ENCODE measurements at places on chromosomes 4 and X.
A peak's percentile ranks its signal among the peaks of the same experiment; 100 is the strongest.

- peak; percentile 86 for DNase-seq
Observed at GRCh38 chrX:132022967-132023895, at the start of gene STK26. STK26 (plus strand) TSS chrX:132023302; CDS start chrX:132023618, 316 bp downstream.

- no peak for DNase-seq
Observed at GRCh38 chrX:18297251-18297650, 57.2 kb downstream of the SCML2 start.

- no peak for DNase-seq
Observed at GRCh38 chrX:27924261-27924660, 57.0 kb downstream of the DCAF8L1 start.

DNA sequence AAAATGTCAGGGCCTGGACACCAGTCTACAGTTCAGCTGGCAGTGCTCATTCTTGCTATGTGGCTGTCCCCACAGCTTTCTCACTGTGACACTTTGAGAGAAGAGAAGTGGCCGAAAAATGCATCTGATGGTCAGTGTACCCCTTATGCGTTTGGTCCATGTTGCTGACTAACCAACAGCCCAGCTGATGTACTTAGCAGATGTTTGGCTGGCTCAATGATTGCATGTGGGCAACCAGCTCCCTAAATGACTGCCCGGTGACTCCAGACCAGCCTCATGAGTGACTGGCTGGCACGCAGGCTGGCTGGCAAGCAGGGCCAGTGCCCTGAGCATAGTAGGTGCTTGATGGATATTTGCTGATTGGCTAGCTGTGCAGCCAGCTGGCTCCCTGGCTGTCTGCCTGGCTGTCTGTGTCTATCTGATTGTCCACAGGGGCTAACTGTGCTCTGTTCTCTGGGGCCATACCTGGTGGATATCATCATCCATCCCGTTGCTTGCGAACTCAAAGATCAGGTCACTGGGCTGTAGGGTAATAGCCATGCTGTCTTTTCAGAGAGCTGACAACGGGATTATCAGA is 29.4 kb downstream of the ELF4 start:
- DNase-seq: no peak

- no peak for DNase-seq
Observed at GRCh38 chr4:77146186-77147078, 10.6 kb upstream of the CCNG2 start.

DNA sequence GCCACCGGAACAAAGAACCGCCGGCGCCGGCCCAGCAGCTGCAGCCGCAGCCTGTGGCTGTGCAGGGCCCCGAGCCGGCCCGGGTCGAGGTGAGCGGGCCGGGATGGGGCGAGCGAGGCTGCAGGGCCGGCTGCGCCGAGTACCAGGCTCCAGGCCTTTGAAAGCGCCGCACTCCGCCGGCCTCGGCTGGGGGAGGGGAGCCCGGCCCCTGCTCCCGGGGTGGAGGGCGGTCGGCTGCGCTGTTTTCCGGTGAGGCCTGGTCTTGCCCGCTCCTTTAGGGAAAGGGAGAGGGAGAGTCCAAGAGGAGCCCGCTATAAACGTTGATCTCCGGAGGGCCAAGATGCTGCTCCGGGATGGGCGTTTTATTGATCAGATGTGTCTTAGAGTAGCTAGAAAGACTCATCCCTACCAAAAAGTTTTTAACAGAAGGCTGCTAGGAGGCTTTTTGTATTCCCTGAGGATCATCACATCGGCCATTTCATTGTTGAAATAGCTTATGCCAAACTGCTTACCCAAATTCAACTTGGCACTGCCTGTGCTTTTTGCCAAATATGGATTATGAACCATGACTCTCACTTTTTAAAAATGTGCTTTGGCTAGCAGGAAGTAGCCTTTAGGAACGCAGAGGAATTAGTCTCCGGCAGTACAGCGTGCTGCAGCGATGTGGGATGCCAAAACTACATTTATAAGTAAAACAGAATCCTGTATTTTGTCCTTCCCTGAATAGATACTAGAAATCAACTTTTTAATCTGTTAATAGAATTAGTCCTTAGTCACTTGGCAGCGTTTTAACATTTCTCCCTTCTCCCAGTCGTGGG is 760 bp downstream of the TMEM165 start:
- DNase-seq: peak; percentile 26

DNA sequence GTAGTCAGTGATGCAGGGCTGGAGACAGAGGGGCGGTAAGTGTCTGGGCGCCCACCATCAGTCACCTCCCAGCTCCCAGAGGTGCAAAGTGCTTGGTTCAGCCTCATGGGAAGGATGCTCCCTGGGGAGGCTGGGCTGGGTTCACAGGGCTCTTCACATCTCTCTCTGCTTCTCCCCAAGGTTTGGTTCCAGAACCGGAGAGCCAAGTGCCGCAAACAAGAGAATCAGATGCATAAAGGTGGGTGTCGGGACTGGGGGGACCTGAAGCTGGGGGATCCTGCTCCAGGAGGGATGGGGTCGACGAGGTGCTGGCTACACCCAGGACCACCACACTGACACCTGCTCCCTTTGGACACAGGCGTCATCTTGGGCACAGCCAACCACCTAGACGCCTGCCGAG is 10.1 kb downstream of the SHOX start:
- no peak for DNase-seq

DNA sequence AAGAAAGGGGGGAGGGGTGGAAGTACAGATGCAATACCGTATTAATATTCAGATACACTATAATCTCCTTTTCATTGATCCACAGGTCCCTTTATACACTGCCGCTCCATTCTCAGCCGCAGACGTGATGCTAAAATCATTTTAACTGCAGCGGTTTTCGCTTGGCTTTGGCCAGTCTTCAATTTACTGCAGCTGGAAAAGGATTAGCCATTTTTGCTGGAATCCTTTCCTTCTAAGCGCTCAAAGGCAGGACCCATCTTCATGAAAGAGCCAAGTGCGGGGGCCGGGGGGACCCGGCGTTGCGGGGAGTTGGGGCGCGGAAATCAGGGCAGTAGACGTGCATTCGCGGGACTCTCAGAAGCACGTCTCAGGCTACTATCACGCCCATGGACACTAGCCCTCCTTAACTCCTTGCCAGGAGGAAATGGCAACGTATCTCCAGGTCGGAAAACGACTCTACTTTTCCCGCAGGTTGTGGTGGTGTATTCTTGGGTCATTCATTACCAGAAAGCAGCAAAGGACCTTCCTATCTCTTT is 1.7 kb upstream of the PCDH10 start:
- DNase-seq: no peak

- DNase-seq: no peak
Observed at GRCh38 chr4:797066-797465, 28.9 kb downstream of the CPLX1 start.

- no peak for DNase-seq
Observed at GRCh38 chr4:113060853-113061252, 11.4 kb downstream of the ANK2 start.

DNA sequence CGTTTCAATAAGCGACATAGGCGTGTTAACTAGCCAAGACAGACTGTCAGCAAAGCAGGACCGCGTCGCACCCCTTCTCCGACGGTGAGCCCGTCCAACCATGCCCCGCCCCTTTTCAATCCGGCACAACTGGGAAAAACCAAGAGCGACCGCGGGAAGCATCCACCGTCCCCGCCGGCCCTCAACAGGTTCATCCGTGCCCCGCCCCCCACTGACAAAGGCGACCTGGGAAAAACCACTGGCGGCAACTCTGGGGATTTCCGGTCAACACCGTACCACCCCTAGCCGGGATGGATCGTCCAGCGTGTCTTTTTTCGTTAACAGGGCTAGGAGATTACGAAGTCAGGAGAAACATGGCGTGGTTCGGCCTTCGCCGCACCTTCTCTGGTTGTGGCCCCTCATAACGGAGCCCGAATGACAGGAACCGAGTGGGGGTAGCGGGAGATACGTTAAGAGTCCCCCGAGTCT is 377 bp downstream of the TIMM17B start:
- peak; percentile 55 for DNase-seq

DNA sequence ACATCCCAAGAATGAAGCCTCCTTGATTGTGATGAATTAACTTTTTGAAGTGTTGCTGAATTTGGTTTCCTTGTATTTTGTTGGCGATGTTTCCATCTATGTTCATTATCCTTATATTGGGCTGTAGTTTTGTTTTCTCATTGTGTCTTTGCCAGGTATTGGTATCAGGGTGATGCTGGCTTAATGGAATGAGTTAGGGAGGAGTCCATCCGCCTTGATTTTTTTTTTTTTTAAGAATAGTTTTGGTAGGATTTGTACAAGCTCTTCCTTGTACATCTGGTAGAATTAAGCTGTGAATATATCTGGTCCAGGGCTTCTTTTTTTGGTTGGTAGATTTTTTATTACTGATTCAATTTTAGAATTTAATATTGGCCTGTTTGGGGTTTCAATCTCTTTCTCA is 166.1 kb upstream of the WDFY3 start:
- no peak for DNase-seq

- DNase-seq: peak; percentile 50
Observed at GRCh38 chrX:70452143-70452733, 7.6 kb downstream of the DLG3 start.

DNA sequence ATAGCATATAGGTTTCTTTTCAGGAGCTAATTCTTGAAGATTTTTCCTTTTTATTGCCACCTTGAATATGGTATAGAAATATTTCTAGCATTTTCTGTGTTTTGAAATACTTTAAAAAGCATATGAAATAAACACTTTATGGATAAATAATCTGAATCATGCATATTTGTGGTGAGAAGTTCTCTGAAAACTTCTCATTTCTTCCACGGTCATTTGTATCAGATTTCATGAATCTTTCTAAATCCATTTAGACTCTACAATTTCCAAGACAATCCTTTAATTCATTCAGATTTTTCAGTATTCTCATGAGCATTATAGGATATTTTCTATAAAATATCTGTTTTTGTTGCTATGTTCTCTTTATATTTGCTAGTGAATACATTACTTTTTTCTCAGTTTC is 16.2 kb upstream of the CA5B start:
- DNase-seq: no peak

DNA sequence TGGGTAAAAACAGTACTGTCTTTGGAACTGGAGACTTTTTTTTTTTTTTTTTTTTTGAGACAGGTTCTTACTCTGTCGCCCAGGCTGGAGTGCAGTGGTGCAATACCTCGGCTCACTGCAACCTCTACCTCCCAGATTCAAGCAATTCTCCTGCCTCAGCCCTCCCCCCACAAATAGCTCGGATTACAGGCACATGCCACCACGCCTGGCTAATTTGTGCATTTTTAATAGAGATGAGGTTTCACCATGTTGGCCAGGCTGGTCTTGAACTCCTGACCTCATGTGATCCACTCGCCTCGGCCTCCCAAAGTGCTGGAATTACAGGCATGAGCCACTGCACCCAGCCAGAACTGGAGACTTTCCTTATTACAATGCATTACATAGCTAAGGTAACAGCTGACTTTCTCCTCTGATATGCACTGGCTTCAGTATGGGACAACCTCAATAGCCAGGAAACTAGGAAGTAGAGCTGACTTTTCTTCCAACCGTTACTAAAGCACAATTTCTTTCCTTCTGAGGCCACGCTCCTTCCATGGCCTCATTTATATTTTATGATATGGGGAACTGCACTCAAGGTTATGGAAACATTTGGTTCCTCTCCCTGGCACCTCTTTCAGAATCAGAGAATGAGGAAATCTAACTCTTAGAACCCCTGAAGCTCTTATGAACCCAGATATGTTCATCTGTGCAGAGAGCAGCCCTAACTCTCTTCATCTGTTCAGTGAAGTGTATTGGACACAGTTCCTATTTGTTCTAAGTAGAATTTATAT is 53.5 kb upstream of the FAM9B start:
- DNase-seq: no peak

- peak; percentile 71 for DNase-seq
Observed at GRCh38 chr4:118772081-118772766, 63.7 kb downstream of the SEC24D start.

- DNase-seq: no peak
Observed at GRCh38 chrX:122504026-122504425, 680.1 kb upstream of the GRIA3 start.

- DNase-seq: no peak
Observed at GRCh38 chr4:180913750-180914149, 1329.5 kb upstream of the TENM3 start.

GRCh38 chrX:112941209-112941837 is 100.7 kb upstream of the AMOT start:
- DNase-seq: no peak

DNA sequence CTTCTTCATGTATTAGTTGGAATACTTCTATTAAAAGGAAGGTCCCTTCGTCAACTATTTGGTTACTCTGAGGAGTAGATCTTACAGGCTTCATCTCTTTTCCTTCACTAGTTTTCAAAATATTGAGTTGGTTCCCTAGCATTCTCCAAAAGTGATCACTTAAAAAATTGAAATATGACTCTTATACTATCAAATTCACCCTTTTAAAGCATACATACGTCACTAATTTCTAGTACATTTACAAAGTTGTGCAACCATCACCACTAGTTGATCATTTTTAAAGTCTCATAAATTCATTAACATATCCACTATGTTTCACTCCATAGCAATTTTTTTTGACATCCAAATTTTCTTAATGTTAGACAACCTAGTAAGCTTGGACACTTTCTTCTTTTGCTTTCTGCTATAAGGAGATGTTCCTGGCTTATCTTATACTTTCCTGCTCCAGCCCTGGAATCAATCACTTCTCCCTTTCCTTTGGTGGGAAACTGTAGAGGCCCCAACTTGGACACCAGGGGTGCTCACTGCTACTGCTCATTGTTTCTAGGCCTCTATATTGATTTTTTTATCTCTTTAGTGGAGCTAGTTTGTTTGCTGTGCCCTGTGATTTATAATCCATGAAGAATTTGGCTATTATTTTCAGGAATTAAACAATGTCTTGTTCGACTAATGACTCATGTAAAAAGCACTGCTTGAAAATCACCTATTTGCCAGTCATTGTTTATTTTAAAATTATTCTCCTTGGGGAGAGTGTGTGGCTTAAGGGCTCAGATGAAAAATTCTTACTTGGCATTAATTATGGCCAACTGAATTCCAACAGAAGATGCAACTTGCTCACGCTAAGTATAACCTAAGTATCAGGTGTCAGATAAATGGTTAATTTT is 4.0 kb upstream of the ZFX start:
- no peak for DNase-seq

DNA sequence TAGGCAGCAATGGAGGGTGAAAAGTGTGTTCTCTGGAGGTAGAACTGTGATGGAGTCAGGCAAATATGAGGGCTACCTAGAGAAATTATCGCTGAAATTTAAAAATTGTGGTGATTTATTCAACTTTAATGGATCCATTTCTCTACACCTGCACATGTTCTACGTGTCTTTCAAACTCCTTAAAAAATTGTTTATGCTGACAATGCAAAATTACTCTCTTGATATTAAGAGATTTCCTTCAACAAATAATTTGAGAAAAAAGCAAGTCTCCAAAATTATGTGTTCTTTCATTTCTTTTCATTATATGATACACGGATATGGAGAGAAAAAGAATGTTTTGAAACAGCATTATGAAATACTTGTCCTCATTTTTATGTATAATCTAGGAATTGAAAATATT is 1151.4 kb upstream of the PABPC4L start:
- no peak for DNase-seq

DNA sequence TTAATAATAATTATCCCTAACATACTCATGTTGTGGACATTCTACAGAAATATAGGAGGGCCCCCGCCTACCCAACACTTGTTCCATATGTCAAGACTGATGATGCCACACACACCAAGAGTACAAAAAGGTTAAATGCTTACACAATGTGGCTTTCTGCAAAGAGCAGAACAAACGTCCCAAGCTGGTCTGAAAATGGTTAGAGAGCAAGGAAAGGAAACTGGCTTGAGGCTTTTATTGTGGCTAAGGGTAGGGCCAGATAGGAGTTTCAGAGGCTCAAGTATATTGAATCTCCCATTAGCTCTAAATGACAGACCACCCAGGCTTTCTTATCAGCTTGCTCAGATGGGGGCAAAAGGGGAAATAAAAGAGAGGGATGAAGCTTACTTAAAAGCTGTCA is 134.1 kb upstream of the C1QTNF7 start:
- DNase-seq: no peak

GRCh38 chrX:109797311-109797975 is 64.4 kb upstream of the ACSL4 start:
- DNase-seq: no peak
